Spleen (tissue), 13 donors: ENCODE measurements at places on chromosomes 4 and X.

- no peaks in the 10 kb centered on the region for H3K27me3 ChIP-seq
- H3K27ac ChIP-seq, result no peak overlapping the region
- no peak overlapping the region for H3K4me3 ChIP-seq
- no peaks in the 10 kb centered on the region for H3K4me1 ChIP-seq
- no peak for DNase-seq
- H3K36me3 ChIP-seq, result no peaks in the 10 kb centered on the region
Measured at GRCh38 chrX:46777971-46778810, 19.3 kb upstream of the SLC9A7 start.

DNA sequence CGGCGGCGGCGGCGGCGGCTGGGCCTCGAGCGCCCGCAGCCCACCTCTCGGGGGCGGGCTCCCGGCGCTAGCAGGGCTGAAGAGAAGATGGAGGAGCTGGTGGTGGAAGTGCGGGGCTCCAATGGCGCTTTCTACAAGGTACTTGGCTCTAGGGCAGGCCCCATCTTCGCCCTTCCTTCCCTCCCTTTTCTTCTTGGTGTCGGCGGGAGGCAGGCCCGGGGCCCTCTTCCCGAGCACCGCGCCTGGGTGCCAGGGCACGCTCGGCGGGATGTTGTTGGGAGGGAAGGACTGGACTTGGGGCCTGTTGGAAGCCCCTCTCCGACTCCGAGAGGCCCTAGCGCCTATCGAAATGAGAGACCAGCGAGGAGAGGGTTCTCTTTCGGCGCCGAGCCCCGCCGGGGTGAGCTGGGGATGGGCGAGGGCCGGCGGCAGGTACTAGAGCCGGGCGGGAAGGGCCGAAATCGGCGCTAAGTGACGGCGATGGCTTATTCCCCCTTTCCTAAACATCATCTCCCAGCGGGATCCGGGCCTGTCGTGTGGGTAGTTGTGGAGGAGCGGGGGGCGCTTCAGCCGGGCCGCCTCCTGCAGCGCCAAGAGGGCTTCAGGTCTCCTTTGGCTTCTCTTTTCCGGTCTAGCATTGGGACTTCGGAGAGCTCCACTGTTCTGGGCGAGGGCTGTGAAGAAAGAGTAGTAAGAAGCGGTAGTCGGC lies 528 bp downstream of the FMR1 start:
- no peaks in the 10 kb centered on the region for H3K27me3 ChIP-seq
- H3K36me3 ChIP-seq, result no peaks in the 10 kb centered on the region
- peak; percentile 89 for DNase-seq
- peaks cover 53% of the 10 kb centered on the region for H3K4me1 ChIP-seq
- H3K4me3 ChIP-seq, result peak overlapping the region; percentile 50

DNA sequence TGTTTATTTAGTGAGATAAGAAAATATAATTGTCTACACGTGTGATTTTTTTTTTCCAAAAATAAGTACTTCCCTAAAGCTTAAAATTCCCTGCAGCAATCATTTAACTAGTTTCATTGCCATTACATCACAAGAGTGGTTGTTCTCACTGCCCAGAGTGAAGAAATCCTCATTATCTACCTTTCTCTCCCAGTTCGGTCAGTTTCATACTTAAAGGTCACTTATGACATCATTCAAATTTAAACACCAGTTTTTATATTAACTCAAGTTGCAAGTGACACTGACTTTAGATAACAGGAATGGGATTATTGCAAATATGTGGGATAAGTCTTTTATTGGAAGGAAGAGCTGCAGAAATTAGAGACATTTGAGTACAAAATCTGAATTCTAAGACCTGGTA lies 1699.8 kb upstream of the IGFBP7 start:
- no peaks in the 10 kb centered on the region for H3K4me1 ChIP-seq
- DNase-seq, result no peak
- no peak overlapping the region for H3K4me3 ChIP-seq

GRCh38 chrX:70808942-70809940 lies 99.3 kb downstream of the TEX11 start:
- no peak overlapping the region for H3K27ac ChIP-seq
- no peak overlapping the region for H3K4me3 ChIP-seq
- no peaks in the 10 kb centered on the region for H3K4me1 ChIP-seq
- H3K27me3 ChIP-seq, result no peaks in the 10 kb centered on the region

GRCh38 chr4:52015366-52015765 lies 4.8 kb downstream of the LRRC66 start:
- no peak overlapping the region for H3K27ac ChIP-seq
- no peaks in the 10 kb centered on the region for H3K4me1 ChIP-seq
- H3K36me3 ChIP-seq, result no peaks in the 10 kb centered on the region
- no peak overlapping the region for H3K4me3 ChIP-seq

- no peaks in the 10 kb centered on the region for H3K27me3 ChIP-seq
- no peak overlapping the region for H3K27ac ChIP-seq
- H3K4me1 ChIP-seq, result no peaks in the 10 kb centered on the region
- H3K36me3 ChIP-seq, result no peaks in the 10 kb centered on the region
- no peak for DNase-seq
Measured at GRCh38 chr4:116501954-116502353, 583.4 kb downstream of the TRAM1L1 start.

GRCh38 chr4:124658795-124659194 lies 53.7 kb downstream of the ANKRD50 start:
- no peak overlapping the region for H3K27ac ChIP-seq
- DNase-seq, result no peak

DNA sequence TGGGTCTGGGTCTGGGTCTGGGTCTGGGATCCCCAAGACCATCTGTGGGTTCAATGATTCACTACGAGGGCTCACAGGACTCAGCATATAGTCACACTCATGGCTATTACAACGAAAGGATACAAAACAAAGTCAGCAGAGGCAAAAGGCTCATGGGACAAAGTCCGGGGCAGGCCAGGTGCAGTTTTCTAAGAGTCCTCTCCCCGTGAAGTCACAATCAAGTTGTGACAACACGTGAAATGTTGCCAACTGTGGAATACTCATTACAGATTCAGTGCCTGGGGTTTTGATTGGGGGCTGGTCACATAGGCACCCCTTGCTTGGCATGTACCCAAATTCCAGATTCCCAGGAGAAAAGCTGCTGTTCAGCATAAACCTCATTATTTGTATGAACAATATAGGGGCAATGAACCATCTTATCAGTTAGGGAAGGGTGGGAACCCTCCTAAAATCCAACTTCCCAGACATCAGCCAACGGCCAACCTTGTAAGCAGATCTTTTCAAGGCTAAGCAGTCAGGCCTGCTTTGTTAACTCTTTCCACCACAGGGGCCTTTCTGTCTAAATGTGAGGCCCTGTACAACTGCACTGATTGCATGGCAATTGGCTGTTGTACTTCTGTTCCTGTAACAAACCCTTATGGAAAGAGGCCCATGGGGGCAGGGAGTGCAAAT lies 58.2 kb upstream of the DIPK2B start:
- no peak overlapping the region for H3K27ac ChIP-seq
- H3K36me3 ChIP-seq, result no peaks in the 10 kb centered on the region
- DNase-seq, result no peak

GRCh38 chr4:7179158-7179557 lies 13.2 kb upstream of the SORCS2 start:
- H3K4me3 ChIP-seq, result no peak overlapping the region
- H3K27me3 ChIP-seq, result no peaks in the 10 kb centered on the region
- no peaks in the 10 kb centered on the region for H3K4me1 ChIP-seq
- no peak for DNase-seq
- no peaks in the 10 kb centered on the region for H3K36me3 ChIP-seq

DNA sequence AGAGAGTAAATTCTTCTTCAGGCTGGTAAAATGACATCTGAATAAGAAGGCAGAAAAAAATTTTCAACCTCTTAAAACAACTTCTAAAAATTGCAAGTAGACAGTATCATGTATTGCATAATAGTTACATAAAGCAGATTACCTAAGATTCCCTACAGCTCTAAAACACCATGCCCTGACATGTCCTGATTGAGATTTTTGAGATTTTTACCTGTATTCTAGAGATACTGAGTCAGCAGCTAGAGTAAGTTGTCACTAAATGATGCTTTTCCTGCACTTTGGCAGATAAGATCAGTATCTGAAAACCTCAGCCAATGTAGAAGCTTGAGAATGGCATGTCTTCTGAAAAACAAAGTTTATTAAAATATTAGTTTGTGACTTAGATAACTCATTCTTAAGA lies 713.6 kb downstream of the CCSER1 start:
- no peaks in the 10 kb centered on the region for H3K36me3 ChIP-seq
- H3K4me1 ChIP-seq, result no peaks in the 10 kb centered on the region
- no peaks in the 10 kb centered on the region for H3K27me3 ChIP-seq
- no peak overlapping the region for H3K27ac ChIP-seq

- no peaks in the 10 kb centered on the region for H3K36me3 ChIP-seq
- H3K4me1 ChIP-seq, result no peaks in the 10 kb centered on the region
- no peak overlapping the region for H3K27ac ChIP-seq
- H3K27me3 ChIP-seq, result no peaks in the 10 kb centered on the region
- no peak for DNase-seq
- no peak overlapping the region for H3K4me3 ChIP-seq
Measured at GRCh38 chr4:25297528-25298242, 14.9 kb upstream of the ZCCHC4 start.

DNA sequence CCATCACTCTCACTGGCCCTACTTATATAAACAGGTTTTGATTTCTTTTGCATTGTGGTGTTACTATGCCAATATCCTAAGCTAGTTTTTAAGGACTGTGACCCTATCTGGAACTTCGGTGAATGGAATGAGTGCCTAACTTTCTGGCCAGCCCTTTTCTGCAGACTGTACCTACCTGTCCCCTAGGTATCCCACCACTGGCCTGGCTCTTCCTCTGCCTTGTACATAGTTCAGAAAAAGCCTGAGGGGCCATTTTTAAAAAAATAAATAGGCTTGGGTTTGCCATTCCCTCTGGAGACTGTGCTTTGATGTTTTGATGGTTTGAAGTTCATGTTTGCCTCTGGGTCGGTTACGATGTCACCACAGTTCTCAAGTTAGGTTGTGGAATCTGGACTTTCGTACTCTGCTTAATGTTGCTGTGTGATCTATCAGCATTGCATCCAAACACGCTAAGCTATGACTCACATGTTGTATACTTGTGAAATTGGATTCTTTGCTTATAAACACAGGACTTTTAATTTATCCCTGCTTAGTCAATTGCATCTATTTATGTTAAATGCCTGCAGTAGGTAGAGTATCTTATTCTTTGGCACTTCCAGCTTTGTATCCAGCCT lies 182.0 kb downstream of the ANKRD50 start:
- no peaks in the 10 kb centered on the region for H3K36me3 ChIP-seq
- no peak overlapping the region for H3K27ac ChIP-seq
- H3K4me3 ChIP-seq, result no peak overlapping the region
- no peak for DNase-seq

- peak overlapping the region; percentile 96 for H3K27ac ChIP-seq
- DNase-seq, result no peak
- no peak overlapping the region for H3K4me3 ChIP-seq
- H3K27me3 ChIP-seq, result no peaks in the 10 kb centered on the region
- H3K4me1 ChIP-seq, result peaks cover 41% of the 10 kb centered on the region
Measured at GRCh38 chr4:186189656-186190055, 1.7 kb upstream of the CYP4V2 start.

GRCh38 chrX:103248553-103248952 lies 6.4 kb downstream of the TCEAL8 start:
- no peak for DNase-seq
- peaks cover 6% of the 10 kb centered on the region for H3K4me1 ChIP-seq
- no peak overlapping the region for H3K4me3 ChIP-seq
- no peaks in the 10 kb centered on the region for H3K36me3 ChIP-seq
- no peak overlapping the region for H3K27ac ChIP-seq

GRCh38 chrX:13938051-13938828 lies 91.5 kb downstream of the GEMIN8 start:
- H3K27me3 ChIP-seq, result peaks cover 76% of the 10 kb centered on the region
- peak; percentile 76 for DNase-seq
- no peaks in the 10 kb centered on the region for H3K36me3 ChIP-seq
- no peak overlapping the region for H3K27ac ChIP-seq
- peak overlapping the region; percentile 36 for H3K4me3 ChIP-seq
- H3K4me1 ChIP-seq, result no peaks in the 10 kb centered on the region

DNA sequence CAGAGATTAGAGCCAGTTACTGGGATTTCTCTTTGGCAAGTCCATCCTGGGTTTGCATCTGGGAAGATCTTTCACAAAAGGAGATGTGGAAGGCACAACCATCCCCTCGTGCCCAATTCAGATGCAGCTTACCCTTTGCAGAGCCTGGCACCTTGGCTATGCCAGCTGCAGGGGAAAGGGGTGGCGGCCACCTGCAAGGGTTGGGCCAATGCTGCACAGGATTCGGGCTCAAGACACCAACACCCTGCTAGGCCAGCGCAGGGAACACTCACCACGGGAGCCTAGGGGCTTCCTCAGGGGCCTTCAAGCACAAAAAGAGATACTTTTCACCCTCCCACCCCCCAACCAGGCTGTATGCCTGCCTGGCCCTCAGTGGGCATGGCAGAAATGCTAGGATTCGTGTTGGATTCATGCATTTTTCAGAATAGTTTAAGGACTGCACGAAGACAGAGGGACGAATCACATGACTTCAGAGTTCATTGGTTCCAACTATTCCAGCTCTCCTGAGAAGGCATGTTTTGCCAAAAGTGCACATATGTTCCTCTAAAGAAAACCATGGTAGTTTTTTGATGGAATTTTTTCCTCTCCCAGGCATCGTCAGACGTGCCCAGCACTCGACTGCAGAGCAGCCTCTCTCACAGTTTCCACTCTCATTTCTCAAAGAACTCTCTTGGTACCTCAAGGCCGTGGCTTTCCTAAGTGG lies 94.4 kb downstream of the PHKA2 start:
- peak; percentile 41 for DNase-seq
- H3K27ac ChIP-seq, result no peak overlapping the region
- no peak overlapping the region for H3K4me3 ChIP-seq
- peaks cover 17% of the 10 kb centered on the region for H3K4me1 ChIP-seq
- H3K36me3 ChIP-seq, result peaks cover 17% of the 10 kb centered on the region

- H3K36me3 ChIP-seq, result no peaks in the 10 kb centered on the region
- H3K4me3 ChIP-seq, result no peak overlapping the region
- no peaks in the 10 kb centered on the region for H3K27me3 ChIP-seq
- H3K4me1 ChIP-seq, result no peaks in the 10 kb centered on the region
- DNase-seq, result no peak
- H3K27ac ChIP-seq, result no peak overlapping the region
Measured at GRCh38 chr4:107939307-107939706, 8.0 kb downstream of the CYP2U1 start.

DNA sequence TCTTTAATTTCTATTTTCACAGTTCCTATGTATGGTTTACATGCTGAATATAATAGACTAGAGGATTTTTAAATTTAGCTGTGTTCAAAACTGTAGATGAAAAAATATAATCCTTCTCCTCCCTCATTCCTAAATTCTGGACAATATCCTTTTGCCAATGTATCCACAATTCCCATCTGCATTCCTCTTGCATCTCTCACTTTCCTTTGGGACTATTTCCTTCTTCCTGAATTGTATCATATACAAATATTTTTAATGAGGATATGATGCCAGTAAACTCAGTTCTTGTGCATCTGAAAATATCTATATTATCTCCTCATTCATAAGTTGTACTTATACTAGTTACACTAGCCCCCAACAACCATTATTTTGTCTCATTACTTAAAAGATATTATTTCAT lies 46.7 kb downstream of the DDX60L start:
- no peaks in the 10 kb centered on the region for H3K27me3 ChIP-seq
- H3K4me1 ChIP-seq, result no peaks in the 10 kb centered on the region
- no peaks in the 10 kb centered on the region for H3K36me3 ChIP-seq
- no peak overlapping the region for H3K27ac ChIP-seq
- DNase-seq, result no peak
- H3K4me3 ChIP-seq, result no peak overlapping the region

GRCh38 chr4:5711479-5712184 lies 631 bp downstream of the EVC start:
- peaks cover 5% of the 10 kb centered on the region for H3K4me1 ChIP-seq
- H3K4me3 ChIP-seq, result peak overlapping the region; percentile 43
- H3K27ac ChIP-seq, result no peak overlapping the region
- DNase-seq, result no peak
- peaks cover 21% of the 10 kb centered on the region for H3K27me3 ChIP-seq
